Effector CD4-positive, alpha-beta T cell (primary cell): ENCODE measurements at places on chromosomes 6 and 20.
A peak's percentile ranks its signal among the peaks of the same experiment; 100 is the strongest.

DNA sequence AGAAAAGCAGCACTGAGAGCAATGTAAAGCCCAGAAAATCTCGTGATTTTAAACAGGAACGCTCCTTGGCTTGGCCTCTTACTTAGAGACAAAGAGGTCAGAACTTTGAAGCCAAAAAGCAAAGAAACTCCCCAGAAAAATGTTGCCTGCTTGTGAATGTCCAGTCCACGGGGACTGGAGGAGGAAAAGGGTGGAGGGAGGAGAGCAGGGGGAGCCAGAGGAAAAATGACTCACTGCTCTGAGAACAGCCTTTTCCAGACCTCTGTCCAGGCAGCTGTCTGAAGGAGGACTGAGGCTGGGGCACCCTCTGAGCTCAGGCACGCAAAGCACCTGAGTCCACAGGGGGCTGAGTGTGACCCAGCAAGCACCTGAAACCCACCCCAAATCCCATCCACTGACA lies 64.7 kb downstream of the TRAM2 start:
- no peak for DNase-seq

DNA sequence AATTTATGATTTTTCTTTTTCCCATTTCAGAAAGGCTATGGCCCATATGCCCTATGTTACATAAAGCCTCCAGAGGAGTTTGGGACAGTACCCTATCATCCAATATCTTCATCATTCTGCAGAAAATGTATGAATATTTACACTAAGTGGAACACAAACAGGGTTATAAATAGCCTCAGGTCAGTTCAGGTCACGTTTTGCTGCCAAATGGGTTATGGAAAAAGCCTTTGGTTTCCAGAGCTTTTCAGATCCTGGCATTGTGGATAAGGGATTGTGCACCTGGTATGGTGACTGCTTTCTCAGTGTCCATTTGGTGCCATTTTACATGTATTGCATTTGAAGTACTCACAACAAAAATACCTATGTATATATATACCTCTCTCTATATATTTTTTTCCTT lies 29.4 kb downstream of the UTRN start:
- no peak for DNase-seq

GRCh38 chr6:27183060-27183832 lies 64.3 kb upstream of the PRSS16 start:
- DNase-seq = no peak

DNA sequence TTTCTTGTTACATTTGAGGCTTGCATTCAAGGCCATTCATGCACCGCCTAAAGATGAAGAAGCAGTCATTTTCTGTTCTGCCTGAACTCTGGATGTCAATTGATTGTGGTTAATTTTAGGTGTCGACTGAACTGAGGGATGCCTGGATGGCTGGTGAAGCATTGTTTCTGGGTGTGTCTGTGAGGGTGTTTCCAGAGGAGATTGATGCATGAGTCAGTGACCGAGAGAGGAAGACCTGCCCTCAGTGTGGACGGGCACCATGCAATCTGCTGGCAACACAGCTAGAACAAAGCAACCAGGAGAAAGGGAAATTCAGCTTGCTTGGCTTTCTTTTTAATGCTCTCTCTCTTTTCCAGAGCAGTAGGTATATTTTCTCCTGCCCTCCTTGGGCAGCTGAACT lies 164.1 kb upstream of the ECI2 start:
- no peak for DNase-seq

GRCh38 chr6:4398791-4399190 lies 263.4 kb upstream of the ECI2 start:
- DNase-seq = no peak

DNA sequence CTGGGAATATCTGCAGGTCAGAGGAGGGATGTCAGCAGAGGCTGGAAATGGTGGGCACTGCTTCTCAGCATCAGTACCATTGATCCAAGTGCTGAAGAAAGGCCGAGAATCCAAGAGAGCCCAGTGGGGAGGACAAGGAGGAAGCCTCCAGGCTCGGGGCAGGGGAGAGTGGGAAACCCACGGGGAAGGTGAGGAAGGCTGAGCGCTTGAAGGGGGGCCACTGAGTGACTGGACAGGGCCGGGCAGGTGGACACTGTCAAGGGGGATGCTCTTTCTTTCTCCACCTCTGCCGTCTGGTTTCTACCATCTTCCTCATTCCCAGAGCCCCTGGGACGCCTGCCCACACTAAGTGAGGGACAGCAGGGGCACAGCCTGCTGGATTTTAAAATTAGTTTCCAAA lies 335.0 kb downstream of the CDH4 start:
- no peak for DNase-seq

DNA sequence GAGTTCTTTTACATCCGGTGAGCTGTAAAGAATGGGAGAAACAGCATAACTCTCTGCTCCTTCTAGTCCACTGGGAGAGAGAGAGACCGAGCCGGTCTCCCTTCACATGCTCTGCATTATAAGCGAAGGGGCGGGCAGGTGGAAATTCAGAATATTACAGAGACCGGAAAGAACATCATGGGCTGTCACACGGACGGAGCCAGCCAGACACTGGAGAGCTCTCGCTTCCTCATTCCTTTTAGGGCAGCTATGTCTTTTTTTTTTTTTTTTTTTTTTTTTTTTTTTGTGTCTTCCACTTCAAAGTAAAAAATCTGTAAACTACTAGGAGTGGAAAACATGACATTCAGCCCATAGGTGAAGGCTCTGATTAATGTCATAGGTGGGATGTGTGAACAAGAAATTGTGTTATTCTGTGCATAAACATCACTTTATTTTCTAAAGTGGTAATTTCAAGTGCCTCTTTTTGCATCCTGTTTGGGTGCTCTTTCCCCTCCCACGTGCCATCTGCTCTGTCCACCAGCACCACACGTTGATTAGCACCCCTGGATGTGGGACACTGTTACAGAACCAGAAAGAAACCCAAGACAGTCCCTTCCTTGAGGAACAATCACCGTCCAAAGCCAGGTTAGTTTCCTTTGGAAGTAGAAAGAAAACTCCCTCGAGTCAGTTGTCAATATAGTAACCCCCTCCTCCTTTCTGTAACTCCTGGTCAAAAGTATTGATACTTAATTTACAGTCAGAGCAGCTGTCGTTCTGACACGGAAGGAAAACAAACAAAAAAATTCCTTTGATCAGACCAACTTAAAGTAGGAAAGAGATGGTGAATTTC lies at the start of gene TAGAP:
TAGAP (minus strand) TSS at position 93 of the 829 bp plus-strand sequence. CDS start 845 bp downstream, outside the sequence.
- peak; percentile 84 for DNase-seq

GRCh38 chr6:149089510-149089909 lies 228.0 kb upstream of the TAB2 start:
- no peak for DNase-seq

DNA sequence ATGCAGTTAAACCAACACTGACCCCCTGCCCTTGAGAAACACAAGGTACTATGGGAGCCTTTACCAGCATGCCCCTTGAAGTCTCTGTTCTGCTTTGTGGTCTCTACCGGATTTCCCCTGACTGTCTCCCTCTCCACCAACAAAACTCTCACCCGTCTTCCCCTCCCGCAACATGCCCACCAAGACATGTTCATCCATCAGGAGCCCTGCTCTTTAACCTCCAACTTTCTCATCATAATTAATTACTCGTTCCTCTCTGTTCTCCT lies 1.1 kb downstream of the ZNF165 start:
- peak; percentile 39 for DNase-seq

- no peak for DNase-seq
These were observed 221.0 kb upstream of the PDE10A start for GRCh38 chr6:165883851-165884640.

- DNase-seq = no peak
These were observed 515.3 kb downstream of the CDKAL1 start for GRCh38 chr6:21049572-21049971.

GRCh38 chr6:111727802-111728201 lies 122.1 kb upstream of the TRAF3IP2 start:
- no peak for DNase-seq

- DNase-seq = no peak
These were observed 782 bp upstream of the PCMTD2 start for GRCh38 chr20:64254571-64255360.

DNA sequence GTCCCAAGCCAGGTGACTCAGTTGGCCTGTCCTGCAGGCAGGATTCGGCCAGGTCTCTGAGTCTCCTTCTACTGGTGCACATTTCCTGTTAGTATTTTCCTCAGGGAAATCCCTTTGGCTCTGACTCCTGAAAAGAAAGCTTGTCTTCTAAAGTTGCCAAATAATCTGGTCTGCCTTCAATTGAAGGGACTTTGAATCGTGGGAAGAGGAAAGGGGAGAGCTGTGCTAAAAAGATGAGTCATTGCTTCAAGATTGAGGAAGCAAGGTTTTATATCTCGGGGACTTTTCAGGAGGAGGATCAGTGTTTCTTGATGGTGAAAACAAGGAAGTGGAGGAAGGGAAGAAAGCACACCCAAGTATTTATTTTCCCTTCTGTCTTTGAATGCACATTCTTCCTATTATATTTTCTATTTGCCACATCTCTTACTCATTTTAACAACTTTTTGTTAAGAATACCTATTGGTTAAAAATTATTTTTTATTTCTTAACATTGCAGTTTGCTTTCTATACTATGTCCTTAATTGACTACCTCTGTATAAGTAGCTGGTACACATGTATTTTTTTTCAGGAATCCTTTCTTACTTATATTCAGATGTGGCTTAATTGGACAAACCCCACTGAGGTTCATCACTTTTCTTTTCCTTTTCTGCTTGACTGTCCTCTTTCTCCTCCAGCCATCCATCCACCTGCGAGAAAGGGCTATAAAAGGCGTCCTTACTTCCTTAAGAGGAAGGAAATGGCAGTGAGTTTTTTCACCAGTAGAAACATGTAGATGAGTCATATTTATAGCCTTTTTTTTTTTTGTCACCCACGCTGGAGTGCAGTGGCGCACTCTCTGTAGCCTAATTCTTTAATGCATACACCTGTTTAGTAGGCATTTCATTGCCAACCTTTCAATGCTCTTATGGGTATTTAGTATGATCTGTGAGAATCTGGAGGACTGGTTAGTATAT lies 15.0 kb upstream of the IFNGR1 start:
- DNase-seq = no peak

- no peak for DNase-seq
These were observed 131.5 kb upstream of the RALGAPA2 start for GRCh38 chr20:20843982-20844381.

DNA sequence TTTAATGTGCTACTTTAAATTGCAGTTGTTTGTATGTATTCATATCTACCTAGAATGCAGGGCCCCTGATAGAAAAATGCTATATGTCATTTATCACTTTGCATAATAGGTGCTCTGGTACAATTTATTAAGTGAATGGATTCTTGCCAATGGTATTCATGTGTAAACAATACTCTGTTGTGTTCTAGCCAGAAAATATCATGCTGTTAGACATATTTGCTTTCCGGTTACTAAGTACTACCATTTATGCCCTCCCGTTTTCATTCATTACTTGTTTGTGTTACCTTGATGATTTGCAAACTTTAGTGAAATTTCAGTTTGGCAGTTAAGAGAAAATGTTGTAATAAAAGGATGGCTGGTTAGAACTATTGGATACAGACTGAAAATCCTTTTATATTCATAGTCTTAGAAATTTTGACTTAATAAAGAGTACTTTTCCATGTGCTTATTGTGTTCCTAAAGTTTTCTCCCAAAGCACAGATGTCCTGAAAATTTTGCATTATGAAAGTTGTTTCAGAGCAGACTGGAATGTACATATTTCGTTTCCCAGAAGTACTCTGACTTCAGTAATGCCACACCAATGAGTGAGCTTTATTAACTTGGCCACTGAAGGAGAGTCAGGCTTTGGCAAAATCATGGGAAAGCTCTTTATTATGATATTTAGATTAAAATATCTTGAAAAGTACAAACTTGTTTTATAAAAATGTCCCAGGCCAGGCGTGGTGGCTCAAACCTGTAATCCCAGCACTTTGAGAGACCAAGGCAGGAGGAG lies 31.5 kb downstream of the RPF2 start:
- no peak for DNase-seq

DNA sequence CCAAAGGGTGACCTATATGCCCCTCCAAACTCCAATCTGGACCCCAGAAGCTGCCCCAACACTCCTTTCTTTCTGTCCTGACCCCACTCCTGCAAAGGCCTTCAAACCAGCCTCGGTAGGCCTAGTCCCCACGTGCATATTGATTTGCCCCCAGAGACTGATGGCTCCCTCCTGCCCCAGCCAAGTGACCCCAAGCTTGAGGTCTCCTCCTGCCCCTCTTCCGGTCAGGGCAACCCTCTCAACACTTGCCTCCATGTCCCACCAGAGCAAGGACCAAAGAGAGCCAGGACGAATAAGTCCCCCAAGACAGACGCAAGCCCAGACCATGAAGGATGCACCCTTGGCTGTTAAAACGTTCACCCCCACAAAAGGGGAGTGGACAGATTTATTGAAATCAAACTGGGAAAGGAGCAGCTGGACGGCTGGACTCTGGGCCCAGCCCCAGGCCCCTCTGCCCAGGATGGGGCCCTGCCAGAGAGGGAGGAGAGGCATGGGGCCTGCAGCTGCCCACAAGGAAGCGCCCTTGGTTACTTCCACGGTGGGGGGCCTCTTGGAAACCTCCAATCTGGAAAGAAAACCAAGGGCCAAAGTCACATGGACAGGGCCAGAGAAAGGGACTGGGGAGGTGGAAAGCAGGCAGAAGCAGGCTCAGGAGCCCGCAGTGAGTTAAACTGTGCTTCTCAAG lies 2.4 kb upstream of the SPEF1 start:
- no peak for DNase-seq

DNA sequence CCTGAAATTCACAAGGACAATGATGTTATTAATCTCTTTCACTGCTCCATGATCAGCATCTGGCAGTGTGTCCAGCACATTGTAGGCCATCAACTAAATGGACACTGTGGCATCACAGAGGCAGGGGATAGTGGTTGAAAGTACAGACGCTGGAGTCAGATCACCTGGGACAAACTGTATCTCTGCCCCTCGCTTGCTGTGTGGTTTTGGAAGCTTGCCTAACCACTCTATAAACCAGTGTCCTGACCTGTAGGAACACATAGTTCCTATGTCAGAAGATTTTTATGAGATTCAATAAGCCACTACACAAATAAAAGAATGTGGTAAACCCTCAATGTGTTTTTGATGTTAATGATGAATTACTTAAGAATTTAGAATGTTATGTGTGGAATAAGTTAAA lies 219.3 kb upstream of the RNF217 start:
- DNase-seq = no peak

DNA sequence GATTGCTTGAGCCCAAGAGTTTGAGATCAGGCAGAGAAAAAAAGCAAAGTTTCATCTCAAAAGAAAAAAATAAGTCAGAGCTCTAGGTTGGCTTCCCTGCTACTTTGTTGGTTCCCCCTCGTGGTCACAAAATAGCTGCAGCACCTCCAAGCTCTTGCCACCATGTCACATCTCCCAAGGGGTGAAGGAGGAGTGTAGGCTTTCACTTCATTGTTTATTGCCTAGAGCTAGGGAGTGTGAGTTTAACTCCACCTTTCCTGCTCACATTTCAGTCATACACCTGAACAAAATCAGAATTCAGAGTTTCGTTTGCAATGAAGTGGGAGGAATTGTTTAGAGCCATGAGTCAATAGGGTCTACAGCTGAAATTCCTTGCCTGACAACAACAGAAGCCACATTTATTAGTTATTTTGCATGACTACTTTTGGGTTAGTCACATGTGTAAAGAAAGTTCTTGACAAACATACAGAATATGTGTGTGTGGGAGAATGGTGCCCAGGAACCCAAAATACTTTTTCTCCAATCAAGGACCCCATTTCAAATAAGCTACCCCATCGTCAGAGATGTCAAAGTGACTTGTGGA lies 56.2 kb upstream of the UFL1 start:
- no peak for DNase-seq

GRCh38 chr20:90651-91050 lies 3.2 kb downstream of the DEFB125 start:
- DNase-seq = no peak
